ENCODE measurements at places on chromosomes 1 and 21.

DNA sequence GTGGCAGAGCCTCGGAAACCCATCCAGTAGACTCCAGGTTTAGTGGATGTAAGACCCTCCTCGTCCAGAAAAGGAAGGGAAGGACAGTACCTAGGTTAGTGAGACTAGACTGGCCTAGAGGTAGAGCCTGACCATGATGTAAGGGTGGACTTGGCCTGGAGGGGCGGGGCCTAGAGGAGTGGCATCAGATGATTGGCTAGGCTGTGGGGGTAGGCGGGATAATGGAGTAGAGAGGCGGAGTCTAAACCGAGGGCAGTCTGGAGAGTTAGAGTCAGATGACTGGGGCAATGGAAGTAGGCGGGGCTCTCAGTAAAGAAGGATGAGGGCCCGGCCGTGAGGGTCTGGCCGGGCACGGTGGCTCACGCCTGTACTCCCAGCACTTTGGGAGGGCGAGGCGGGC is 70.1 kb downstream of the EPHB2 start:
- H3K4me1 ChIP-seq = no peaks in the 10 kb centered on the region
- H3K27me3 ChIP-seq = peaks cover 7% of the 10 kb centered on the region

DNA sequence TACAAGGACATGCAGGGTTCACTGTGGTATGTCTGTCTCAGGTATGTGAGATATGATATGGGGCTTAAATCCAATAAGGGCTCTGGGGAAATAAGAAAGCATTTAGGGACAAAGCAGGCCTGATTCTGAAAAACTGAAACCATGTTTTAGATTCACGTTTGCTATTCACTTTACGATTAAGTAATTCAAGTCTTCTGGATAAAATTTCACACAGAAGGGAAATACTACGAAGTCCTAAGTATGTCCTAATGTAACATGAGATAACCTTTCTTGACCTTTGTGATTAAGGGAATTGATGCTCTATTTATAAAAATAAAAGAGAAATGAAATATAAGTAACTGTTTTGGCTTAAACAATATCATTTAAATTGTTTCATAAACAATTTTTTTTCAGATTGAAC is 55.4 kb downstream of the HNRNPR start:
- DNase-seq = no peak
- no peak overlapping the region for H3K27ac ChIP-seq
- no peaks in the 10 kb centered on the region for H3K27me3 ChIP-seq
- H3K4me1 ChIP-seq = no peaks in the 10 kb centered on the region
- no peak overlapping the region for H3K4me3 ChIP-seq

GRCh38 chr21:16117331-16117730 is 387.5 kb downstream of the USP25 start:
- no peaks in the 10 kb centered on the region for H3K4me1 ChIP-seq
- no peak for DNase-seq
- H3K4me3 ChIP-seq = no peak overlapping the region
- H3K27me3 ChIP-seq = peaks cover 2% of the 10 kb centered on the region
- H3K36me3 ChIP-seq = no peaks in the 10 kb centered on the region

DNA sequence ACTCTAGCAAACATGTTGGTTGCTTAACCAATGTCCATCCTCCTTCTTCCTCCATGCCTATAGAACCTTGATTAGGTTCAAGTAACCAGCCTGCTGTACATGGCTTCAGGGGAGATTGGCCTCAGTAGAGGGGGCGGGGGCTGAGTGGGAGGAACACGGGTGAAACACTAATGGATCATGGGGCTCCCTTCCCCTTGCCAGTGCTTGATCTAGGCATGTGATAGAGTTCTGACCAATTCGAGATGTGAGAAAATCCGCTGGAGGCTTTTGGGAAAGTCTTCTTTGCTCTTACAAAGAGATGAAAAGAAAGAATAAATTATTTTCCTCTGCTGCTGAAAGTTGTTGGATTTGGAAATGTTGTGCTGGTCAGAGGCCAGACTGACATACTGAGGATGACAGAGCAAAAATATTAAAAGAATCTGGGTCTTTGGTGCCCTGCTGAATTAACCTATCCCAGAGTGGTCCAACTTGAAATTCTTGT is 5.2 kb upstream of the OTUD7B start:
- H3K4me3 ChIP-seq = no peak overlapping the region
- H3K27me3 ChIP-seq = peaks cover 4% of the 10 kb centered on the region
- no peak overlapping the region for H3K27ac ChIP-seq
- H3K4me1 ChIP-seq = peaks cover 6% of the 10 kb centered on the region
- no peak for DNase-seq

- no peak for DNase-seq
- peaks cover 6% of the 10 kb centered on the region for H3K27me3 ChIP-seq
- H3K36me3 ChIP-seq = no peaks in the 10 kb centered on the region
Measured at GRCh38 chr1:61334718-61335589, 252.6 kb downstream of the NFIA start.

GRCh38 chr1:100332331-100332730 is 20.0 kb upstream of the CDC14A start:
- no peak overlapping the region for H3K4me3 ChIP-seq
- peaks cover under 1% of the 10 kb centered on the region for H3K27me3 ChIP-seq
- H3K27ac ChIP-seq = no peak overlapping the region
- H3K4me1 ChIP-seq = no peaks in the 10 kb centered on the region
- no peak for DNase-seq

GRCh38 chr1:5722635-5723164 is 269.5 kb downstream of the NPHP4 start:
- H3K4me1 ChIP-seq = no peaks in the 10 kb centered on the region
- DNase-seq = no peak
- H3K36me3 ChIP-seq = no peaks in the 10 kb centered on the region
- no peak overlapping the region for H3K27ac ChIP-seq

DNA sequence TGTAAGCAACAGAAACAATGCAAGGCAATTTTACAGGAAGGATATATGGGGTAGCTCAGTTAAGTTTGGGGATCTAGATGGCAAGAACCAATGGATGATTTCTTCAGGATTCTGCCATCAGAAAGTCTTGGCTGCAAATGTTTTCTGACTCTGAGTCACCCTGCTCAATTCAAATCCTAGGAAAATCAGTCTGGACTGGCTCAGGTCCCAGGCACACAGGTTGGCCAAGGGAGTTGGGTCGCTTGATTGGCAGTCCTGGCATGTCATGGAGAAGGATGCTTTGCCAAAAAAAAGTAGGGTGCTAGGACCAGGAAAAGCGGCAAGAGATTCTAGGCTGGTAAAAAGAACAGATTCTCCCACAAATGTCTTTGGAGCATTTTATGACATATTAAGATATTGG is 28.9 kb upstream of the S1PR1 start:
- DNase-seq = no peak
- no peaks in the 10 kb centered on the region for H3K27me3 ChIP-seq
- H3K27ac ChIP-seq = no peak overlapping the region

DNA sequence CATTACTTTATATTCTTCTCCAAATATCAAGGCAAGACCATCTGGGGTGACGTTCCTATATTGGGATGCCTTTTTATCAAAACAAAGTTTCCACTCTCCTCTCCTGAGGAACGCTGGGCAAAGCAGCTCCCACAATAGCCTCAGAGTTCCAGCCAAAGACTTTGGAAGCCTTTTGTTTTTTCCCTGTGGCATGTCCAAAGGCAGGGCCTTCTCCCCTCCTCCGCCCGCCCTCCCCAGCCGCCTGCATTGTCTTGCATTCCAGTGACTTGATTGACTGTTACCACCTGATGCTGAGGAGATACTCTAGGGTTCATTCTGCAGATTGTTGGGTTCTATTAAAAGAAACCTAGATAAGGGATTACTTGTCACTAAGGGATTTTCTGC is 43.5 kb downstream of the PROX1 start:
- no peak for DNase-seq
- H3K4me3 ChIP-seq = no peak overlapping the region
- no peak overlapping the region for H3K27ac ChIP-seq

DNA sequence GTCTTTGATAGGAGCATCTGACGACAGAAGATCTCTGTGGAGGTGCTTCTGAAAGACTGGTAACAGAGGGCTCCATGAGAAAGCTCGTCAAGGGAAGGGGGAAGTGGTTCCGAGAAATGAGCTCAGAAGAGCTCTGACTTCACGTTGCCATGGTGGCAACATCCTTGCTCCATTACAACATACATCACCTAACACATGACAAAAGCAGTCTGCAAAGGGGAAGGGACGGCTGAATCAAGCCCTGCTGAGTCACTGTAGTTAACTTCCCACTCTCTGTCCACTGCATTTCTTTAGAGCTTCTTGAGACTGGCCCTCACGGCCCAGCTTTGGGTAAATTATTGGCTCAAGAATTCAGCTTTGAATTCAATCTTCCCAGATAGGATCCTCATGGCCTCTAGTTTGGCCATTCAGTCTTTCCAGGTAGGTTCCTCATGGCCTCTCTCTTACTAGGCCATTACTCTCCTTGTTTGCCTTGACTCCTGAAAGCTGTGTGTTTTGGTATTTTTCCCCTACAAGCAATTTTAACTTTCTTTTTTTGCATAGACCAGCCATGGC is 88.0 kb upstream of the ZNF648 start:
- peak overlapping the region; percentile 76 for H3K27ac ChIP-seq
- H3K27me3 ChIP-seq = no peaks in the 10 kb centered on the region
- DNase-seq = peak; percentile 40
- no peak overlapping the region for H3K4me3 ChIP-seq
- H3K36me3 ChIP-seq = no peaks in the 10 kb centered on the region

DNA sequence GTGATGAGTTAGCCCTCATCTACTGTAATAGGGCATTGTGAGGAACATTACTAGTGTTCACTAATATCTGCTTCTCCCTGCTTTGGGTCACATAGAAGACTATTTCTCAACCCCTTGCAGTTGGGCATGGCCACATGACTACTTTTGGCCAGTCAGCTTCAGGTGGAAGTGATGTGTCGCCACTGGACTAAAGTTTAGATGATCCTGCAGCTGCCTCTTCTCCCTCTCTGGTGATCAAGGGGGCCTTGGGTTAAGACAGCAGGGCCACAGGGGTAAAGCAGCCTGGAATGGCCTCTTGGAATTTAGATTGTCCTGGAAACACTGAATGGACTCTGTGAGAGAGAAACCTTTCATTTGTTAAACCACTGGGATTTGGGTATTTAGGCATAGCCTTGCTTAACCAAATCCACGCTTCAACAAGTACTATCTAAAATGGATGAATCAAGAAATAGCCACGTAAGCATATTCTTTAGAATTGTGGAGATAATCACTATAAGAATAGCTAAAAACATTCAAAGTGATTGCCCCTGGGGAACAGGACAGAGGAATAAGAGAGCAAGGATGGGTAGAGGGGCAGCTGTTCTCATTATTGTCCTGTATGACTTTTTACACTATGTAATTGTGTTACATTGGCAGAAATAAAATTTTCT is 41.2 kb downstream of the OPRD1 start:
- no peak overlapping the region for H3K27ac ChIP-seq
- no peaks in the 10 kb centered on the region for H3K36me3 ChIP-seq
- H3K4me3 ChIP-seq = no peak overlapping the region
- peaks cover 4% of the 10 kb centered on the region for H3K4me1 ChIP-seq
- no peak for DNase-seq
- peaks cover 4% of the 10 kb centered on the region for H3K27me3 ChIP-seq

GRCh38 chr1:11273595-11274234 is 717 bp downstream of the UBIAD1 start:
- peak overlapping the region; percentile 88 for H3K27ac ChIP-seq
- DNase-seq = no peak
- peaks cover 38% of the 10 kb centered on the region for H3K36me3 ChIP-seq
- H3K4me3 ChIP-seq = peak overlapping the region; percentile 82
- peaks cover 32% of the 10 kb centered on the region for H3K4me1 ChIP-seq

GRCh38 chr1:192879406-192879805 is 70.6 kb downstream of the RGS2 start:
- H3K36me3 ChIP-seq = no peaks in the 10 kb centered on the region
- H3K27me3 ChIP-seq = peaks cover 2% of the 10 kb centered on the region
- no peak overlapping the region for H3K27ac ChIP-seq
- no peak overlapping the region for H3K4me3 ChIP-seq

- H3K36me3 ChIP-seq = no peaks in the 10 kb centered on the region
- no peak overlapping the region for H3K27ac ChIP-seq
- DNase-seq = no peak
- H3K27me3 ChIP-seq = peaks cover 16% of the 10 kb centered on the region
- no peaks in the 10 kb centered on the region for H3K4me1 ChIP-seq
- no peak overlapping the region for H3K4me3 ChIP-seq
Measured at GRCh38 chr21:35705237-35705887, 355.0 kb downstream of the SETD4 start.
